ENCODE measurements at places on chromosomes 12 and 14.

DNA sequence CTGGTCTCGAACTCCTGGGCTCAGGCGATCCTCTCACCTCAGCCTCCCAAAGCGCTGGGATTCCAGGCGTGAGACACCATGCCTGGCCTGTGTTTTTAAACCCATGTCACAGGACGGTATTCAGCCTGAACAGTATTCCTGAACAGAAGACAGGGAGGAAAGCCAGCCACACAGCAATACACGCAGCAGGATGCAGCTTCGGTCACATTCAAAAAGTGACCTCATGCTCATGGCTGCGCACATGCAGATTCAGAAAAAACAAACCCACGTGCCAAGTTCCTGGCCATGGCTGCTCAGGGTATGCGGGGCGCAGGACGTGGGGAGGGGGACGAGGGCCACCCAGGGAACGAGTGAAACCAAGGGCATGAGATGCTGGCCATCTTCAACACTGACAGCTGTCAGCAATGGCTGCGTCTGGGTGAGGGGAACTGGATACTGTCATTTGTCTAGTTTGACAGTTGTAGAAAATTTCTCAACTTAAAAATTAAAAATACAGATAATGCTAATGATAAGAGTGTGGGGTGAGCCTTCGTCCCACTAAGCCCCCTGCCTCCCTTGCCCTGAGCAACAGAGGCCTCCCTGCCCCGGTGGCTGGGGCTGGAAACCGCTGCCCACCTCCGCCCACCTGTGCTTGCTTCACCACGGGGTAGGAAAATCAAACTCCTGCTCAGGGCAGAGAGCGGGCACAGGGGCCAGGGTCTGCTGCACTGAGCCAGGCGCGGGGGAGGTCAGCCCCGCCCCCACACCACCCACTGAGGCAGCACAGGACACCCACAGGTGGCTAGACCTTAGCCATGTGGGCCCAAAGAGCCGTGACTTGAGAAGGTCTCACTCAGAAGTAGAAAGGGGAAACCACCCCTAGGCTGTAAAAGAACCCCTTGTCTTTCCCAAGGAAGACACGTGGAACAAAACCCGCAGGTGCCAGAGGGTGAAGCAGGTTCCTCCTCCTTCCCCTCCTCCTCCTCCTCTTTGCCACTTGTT lies 84.2 kb downstream of the SCARB1 start:
- no peak for DNase-seq

- DNase-seq = no peak
Measured at GRCh38 chr12:106211973-106212372, 35.8 kb downstream of the CKAP4 start.

GRCh38 chr14:31270196-31270772 lies 62.7 kb upstream of the HECTD1 start:
- no peak for DNase-seq

DNA sequence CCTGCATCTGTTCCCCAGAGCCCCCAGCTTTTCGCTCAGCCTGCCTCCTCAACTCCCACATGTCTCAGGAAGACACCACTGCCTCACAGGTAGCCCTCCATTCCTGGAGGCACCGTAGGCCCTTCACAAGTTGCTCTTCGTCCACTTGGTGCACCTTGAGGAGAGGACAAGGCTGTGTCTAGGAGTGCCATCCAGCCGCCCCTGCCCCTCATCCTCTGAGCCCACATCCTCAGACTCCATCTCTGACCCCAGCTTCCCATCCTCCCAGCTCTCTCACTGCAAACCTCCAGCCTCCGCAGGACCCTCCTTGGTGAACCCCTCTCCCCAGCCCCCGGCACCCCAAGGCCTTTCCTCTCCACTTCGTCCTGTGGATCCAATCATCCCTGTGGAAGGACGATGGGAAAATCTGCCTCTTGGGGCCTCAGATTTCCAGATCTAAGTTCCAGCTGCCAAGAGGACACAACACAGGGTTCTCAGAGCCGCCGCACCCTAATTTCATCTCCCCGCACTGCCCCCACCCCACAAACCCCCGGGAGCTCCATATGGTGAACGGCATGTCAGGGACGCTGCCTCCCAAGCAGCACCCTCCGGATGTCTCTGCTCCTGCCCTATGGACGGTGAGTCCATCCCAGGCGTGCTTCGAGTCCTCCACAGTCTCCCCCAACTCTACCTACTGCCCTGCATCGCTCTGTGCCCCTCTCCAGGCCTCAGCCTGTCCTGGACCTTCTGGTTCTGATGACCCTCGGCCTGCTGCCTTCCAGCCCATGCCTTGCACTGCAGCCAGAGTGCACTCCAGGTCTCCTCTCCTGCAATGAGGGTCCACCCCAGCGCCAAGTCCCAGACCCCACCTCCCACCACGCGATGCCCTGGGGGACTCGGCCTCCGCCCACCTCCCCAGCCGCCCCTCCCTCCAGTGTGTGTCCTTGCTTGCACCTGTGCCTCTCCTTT lies 314.1 kb upstream of the DIO3 start:
- DNase-seq = no peak

GRCh38 chr12:78767264-78767981 lies 97.2 kb upstream of the SYT1 start:
- no peak for DNase-seq

DNA sequence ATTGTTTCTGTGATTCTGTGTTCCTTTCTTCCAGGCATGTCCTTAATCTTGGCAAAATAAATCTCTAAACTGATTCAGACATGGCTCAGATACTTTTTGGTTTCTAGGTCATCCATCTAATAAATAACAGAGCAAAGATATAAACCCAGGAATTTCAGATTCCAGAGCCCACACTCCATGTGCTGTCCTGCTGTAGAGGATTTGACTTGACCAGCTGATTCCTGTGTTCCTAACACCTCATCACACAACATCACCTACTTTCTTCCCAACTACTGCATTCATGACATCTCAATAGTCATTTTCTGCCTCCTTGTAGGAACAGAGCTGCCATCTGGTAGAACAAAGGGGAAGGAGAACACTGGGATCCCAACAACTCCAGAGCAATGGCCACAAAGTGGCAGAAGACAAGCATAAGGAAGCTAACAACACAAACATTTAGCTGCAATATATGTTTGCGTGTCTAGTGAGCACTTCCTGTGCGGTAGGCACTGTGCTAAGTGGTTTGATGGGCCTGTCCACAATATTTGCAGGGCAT lies 91.9 kb upstream of the OVCH1 start:
- no peak for DNase-seq

- no peak for DNase-seq
Measured at GRCh38 chr12:106903241-106903945, 52.3 kb upstream of the TMEM263 start.

DNA sequence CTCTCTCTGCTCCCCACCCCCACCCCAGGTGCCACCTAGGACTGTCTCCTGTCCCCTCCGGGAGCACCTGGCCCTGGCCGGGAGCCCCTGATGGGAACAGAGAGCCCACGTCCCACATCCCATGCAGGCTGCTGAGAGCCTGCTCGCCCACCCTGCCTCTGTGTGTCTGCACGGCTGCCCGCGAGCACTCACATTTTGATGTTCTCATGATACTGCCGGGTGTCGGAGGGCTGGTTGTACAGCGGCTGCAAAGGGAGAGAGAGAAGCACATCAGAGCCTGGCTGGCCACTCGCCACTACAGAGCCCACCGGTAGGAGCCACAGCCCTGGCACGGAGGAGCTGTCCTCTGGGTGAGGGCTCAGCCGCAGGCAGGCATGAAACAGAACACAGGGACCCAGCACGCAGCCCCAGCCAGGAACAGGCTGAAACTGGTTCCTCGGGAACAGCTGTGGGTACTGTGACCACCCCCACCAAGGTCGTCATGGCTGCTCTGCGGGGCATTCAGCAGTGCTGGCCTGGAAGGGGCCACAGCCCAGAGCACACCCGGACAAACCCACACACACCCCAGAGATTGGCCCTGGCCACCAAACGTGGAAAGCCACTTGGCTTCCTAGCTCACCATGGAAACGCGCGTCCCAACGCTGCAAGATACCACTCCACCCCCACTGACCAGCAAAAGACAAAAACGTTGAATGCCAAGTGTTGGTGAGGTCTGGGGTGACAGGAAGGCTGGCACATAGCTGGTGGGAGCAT lies 117.6 kb downstream of the NCOR2 start:
- DNase-seq = no peak

DNA sequence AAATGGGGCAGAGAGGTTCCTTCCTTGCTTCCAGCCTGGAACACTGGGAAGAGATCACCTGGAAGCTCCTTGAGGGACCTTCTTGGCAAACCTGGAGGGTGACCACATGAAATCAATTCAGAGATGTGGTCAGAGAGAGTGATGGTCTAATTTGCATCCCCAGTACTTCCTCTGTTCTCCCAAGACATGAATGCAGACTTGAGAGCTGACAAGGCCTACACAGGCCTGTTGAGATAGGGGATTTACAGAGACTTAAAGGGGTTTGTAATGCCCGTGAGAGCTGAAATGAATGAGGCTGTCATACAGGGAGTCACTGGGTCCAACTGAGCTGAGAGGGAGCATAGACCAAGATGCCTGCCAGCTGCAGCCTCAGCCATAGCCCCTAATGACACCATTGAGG lies 45.1 kb downstream of the TMX1 start:
- no peak for DNase-seq

DNA sequence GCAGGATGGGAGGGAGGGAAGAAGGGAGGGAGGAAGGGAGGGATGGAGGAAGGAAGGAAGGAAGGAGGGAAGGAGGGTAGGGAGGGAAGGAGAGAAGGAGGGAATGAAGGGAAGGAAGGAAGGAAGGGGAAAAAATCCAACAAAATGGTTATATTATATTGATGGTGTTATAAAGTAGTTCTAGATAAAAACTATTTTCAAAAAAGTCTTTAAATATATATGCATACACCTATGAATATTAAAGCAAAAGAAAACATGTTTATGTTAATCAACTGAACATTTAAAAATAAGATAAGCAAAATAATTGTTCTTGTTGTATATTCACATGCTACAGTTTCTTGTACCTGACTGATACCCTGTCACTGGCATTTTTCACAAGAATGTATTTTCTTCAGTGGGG lies 1.9 kb downstream of the BDKRB1 start:
- no peak for DNase-seq

DNA sequence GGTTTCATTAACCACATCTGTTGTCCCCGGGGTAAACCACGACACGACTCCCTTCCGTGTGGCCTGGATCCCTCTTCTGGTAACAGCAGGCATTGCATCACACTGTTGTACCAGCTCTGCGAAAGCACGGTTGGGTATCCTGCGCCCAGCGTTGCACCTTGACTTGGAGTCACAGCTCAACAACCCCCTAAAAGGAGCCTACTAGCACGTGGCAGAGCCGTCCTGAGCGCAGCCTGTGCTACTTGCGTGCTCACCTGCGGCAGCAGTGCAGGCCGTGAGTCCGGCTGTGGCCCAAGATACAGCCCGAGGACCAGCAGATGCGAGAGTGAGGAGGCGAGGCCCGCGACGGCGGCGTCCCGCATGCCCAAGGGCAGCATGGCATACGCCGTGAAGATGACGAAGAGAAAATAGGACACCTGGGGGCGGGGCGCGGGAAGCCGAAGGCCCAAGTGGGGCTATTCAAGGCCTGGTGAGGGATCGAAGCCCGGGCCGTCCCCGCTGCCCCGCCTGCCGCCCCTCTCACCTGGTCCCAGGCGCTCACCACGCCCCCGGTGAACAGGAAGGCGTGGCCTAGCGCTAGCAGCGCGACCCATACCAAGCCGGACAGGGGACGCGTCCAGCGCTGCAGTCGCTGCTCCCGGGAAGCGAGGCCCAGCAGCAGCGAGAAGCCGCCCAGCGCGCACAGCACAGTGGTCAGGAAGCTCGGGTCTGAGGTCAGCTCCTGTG lies 2.4 kb downstream of the ADCY4 start:
- DNase-seq = no peak

GRCh38 chr14:70842851-70843462 lies 33.6 kb upstream of the MAP3K9 start:
- DNase-seq = no peak

DNA sequence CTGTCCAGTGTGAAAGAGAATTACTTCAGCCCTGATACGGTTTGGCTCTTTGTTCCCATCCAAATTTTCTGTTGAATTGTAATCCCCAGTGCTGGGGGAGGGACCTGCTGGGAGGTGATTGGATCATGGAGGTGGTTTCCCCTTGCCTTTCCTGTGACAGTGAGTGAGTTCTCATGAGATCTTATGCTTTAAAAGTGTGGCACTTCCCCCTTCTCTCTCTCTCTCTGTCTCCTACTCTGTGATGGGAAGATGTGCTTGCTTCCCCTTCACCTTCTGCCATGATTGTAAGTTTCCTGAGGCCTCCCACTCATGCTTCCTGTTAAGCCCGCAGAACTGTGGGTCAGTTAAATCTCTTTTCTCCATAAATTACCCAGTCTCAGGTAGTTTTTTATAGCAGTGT lies 5.5 kb upstream of the SLC15A5 start:
- DNase-seq = no peak

GRCh38 chr12:25401547-25402345 lies 151.0 kb upstream of the KRAS start:
- DNase-seq = no peak

- no peak for DNase-seq
Measured at GRCh38 chr14:76784266-76784874, 23.1 kb downstream of the VASH1 start.

Data from NCI-H2081 treated with DMSO at 0.1 percent for 48 hours (cell line).